ENCODE measurements at places on chromosomes 7 and 10.

DNA sequence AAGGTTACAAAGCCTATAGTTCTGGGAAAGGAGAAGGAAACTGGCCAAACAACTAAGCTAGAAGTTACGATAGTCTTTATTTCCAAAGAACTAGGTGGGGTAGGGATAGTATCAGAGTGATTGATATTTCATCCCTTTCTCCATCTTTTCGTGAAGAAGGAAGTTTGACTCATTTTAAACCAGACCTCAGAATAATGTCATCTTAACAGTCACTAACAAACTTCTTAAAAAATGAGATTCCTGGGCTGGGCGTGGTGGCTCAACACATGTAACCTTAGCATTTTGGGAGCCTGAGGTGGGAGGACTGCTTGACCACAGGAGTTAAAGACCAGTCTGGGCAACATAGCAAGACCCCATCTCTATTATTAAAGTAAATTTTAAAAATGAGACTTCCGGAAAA lies 69.4 kb downstream of the ARL4A start:
- DNase-seq: no peak

DNA sequence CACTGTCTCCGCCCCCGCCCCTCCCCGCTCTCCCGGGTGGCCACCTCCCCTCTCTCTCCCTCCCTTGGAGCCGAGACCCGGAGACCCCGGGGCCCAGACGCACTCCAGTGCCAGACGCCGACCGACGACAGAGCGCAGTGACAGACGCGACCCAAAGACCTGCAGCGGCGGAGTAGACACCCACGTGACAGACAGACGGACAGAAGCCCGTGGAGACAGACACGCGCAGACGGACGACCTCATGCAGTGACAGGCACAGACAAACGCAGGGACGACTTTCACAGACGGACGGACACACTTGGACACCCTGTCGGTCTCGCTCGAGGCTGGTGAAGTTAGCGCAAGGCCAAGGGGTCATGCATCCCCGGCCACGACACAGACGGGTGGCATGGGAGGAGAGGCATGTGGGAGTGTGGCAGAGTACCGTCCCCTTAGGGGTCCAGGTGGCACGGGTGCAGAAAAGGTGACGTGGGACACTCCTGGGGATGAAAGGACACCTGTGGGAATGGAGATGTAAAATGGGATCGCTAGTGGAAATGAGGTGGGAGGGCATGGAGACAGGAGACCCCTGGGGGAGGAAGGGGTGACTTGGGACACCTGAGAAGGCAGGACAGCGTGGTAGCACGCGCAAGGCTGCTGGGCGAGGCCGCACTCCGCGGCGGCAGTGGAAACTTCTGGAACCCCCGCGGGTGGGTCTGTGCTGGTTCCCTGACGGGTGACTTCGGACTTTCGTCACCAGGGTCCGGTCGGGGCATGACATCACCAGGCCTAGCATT lies 456 bp upstream of the ACHE start:
- no peak for DNase-seq

DNA sequence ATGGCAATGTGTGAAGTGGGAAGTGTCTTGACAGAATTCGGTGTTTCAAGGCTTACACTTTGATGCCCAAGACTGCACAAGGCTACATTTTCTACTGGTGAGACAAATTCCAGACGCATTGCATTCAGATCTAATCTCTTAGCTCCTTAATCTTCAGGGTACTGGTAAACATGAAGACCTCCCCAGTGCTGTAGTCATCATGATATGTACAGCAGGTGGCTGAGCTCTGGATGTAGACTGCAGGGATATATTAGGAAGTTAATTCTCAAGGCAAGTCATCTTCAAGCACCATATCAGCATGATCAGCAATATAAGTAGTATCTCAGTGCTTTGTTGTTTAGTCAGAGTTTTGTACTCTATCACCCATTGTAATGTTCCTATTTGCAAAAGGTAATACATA lies 61.8 kb downstream of the IKZF1 start:
- no peak for DNase-seq

- no peak for DNase-seq
Observed at GRCh38 chr10:129448086-129448485, 19.0 kb upstream of the MGMT start.

GRCh38 chr10:30911303-30911863 lies 120.3 kb downstream of the ZNF438 start:
- DNase-seq: peak; percentile 8

- DNase-seq: no peak
Observed at GRCh38 chr7:6460303-6460702, 12.5 kb upstream of the DAGLB start.

GRCh38 chr7:149284343-149284742 lies 22.3 kb downstream of the ZNF783 start:
- no peak for DNase-seq

DNA sequence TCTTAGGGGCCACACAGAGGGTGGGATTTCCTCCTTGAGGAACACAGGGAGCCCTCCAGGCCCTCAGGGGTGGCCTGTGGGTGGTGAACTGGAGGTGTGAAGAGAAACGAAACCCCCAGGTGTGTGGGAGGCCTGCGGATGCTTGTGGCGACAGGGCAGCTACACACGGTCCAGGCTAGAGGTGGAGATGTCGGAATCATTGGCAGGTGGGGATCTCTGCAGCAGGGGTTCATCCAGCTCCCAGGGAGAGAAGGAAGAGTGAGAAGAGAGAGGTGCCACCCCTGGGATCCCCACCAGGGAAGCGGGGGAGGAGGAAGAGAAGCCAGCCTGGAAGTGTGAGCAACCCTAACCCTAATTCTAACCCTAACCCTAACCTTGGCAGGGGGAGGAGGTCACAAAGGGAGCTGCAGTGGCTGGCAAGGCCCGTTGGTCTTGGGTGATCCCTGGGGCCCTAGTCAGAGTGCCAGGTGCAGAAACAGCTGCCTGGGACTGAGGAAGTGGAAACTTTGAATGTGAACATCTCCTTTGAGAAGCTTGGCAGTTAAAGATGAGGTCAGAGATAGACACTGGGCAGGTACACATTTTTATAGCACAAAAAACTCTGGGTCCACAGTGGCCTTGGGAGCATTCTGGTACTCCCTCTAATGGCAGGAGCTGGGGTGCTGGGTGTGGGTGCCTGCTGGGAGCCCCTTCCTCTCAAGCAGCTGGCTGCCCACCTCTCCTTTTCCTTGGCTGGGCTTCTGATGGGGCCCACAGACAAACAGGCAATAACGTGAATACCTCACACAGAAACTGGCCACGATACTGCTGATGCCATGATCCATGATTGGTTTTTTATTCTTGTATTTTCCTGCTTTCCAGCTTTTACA lies 6.8 kb upstream of the AEBP1 start:
- DNase-seq: no peak

GRCh38 chr7:36128448-36129047 lies 24.5 kb upstream of the EEPD1 start:
- DNase-seq: peak; percentile 86

DNA sequence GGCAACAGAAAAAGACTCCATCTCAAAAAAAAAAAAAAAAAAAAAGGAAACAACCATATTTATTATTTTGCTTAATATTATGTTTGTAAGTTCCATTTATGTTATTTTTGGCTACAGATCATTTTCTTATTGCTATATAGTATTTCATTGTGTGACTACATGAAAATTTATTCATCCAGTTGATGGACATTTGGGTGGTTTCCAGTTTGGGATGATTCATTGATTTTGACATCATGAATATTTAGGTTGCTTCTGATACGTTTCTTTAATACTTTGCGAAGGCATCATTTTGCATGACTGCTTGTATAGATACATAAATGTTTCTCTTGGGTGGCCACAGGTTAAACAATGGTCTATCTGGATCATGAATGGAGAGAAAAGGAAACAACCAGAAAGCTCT lies 2.0 kb upstream of the NPSR1 start:
- no peak for DNase-seq

GRCh38 chr7:123600876-123601275 lies 745 bp upstream of the ASB15 start:
- DNase-seq: no peak

GRCh38 chr7:2818121-2818520 lies 26.0 kb downstream of the GNA12 start:
- DNase-seq: no peak

GRCh38 chr7:30795161-30795948 lies 24.1 kb downstream of the MINDY4 start:
- DNase-seq: peak; percentile 12

GRCh38 chr7:104397442-104397841 lies 69.0 kb downstream of the LHFPL3 start:
- DNase-seq: no peak

GRCh38 chr7:92002720-92003119 lies 62.1 kb downstream of the AKAP9 start:
- DNase-seq: no peak

GRCh38 chr10:78950656-78951587 lies 117.8 kb upstream of the ZMIZ1 start:
- no peak for DNase-seq

DNA sequence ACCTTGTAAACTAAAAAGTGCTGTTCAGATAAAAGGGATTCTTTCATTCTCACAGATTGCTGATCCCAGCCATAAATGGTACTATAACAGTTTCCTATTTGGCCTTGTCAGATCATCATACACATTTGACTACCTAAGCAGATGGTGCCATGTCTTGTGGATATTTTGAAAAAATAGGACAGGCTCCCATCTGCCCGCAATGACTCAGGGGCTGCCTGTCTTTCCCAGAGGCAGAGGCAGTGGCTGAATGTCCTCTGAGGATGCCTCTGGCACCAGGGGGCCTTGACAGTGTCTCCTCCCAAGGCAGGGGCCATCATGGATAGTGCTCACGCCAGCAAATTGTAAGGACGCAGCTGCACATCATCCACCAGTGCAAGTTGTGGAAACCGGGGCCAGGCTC lies 323.0 kb upstream of the PODXL start:
- DNase-seq: no peak

All from fibroblast of gingiva (primary cell).